ENCODE measurements at places on chromosomes 5 and 9. TPM values are rescaled to one million over a fixed set of nuclear protein-coding genes. Genes with fewer than 3 reads are reported as not detected.

Gene NR6A1
- total RNA-seq, result 2.7 TPM

Gene CCDC183
- 0.49 TPM for total RNA-seq

Gene GGTA1
- not detected for total RNA-seq

Gene MARCHF11
- not detected for total RNA-seq

Gene ANKRD20A1
- total RNA-seq, result 1.1 TPM

Gene NUDT12
- 2.3 TPM for total RNA-seq

Gene GPX3
- total RNA-seq, result 1.1 TPM

Gene GRM6
- not detected for total RNA-seq

Gene GABRA6
- total RNA-seq, result not detected

Gene ADGRD2
- total RNA-seq, result not detected

Gene SPINK1
- total RNA-seq, result 1.5 TPM

Gene FRMPD1
- 0.03 TPM for total RNA-seq

Gene SPOCK1
- not detected for total RNA-seq

Gene MSMP
- total RNA-seq, result 0.84 TPM

Gene FAM221B
- total RNA-seq, result not detected

Gene HSD17B3
- not detected for total RNA-seq

Gene LAMC3
- 0.71 TPM for total RNA-seq

Gene ALDOB
- total RNA-seq, result 1.3 TPM

Gene ELAVL2
- total RNA-seq, result not detected

Gene SLC34A3
- not detected for total RNA-seq

Gene EPB41L4B
- total RNA-seq, result 0.11 TPM

Gene ORM2
- 0.84 TPM for total RNA-seq

Gene SLCO6A1
- total RNA-seq, result not detected

Gene TAF11L8
- total RNA-seq, result not detected
